ENCODE measurements at places on chromosomes 2 and 18.

- DNase-seq, result no peak
Observed at GRCh38 chr18:79792096-79792987, 5.4 kb upstream of the KCNG2 start.

DNA sequence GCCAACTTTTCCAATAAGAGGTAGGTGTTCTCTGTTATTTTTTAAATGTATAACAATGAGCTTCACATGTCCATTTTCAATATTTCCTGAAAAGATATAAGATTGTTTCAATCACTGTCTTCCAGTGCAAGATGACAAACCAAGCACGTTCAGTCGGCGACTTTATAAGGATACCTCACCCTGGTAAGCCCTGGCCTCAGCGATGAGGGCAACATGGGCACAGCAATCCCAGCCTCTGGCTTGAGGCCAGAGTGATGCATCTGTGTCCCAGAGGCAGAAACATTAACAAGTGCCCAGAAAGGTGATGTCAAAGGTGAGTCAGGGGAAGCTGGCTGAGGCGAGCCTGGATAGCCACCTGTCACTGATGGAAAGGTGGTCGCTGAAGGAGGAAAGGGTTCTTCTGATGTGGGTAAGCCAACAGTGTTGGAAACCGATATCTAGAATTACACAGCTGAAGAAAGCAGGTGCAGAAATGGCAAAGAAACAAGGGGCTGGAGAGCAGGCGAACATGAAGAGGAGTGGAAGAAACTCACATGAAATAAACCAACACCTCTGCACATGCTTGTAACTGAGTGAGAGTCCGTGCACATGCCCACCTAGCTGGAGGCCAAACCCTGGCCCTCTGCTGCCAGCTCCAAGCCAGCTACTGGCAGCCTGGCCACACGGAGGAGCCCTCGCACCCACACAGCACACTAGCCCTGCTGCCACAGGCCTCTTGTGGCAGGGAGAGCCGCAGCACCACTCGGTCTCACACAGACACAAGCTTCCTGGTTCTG, 65.5 kb downstream of the FBXO15 start:
- no peak for DNase-seq

GRCh38 chr2:83817511-83817910, 641.6 kb downstream of the SUCLG1 start:
- no peak for DNase-seq

DNA sequence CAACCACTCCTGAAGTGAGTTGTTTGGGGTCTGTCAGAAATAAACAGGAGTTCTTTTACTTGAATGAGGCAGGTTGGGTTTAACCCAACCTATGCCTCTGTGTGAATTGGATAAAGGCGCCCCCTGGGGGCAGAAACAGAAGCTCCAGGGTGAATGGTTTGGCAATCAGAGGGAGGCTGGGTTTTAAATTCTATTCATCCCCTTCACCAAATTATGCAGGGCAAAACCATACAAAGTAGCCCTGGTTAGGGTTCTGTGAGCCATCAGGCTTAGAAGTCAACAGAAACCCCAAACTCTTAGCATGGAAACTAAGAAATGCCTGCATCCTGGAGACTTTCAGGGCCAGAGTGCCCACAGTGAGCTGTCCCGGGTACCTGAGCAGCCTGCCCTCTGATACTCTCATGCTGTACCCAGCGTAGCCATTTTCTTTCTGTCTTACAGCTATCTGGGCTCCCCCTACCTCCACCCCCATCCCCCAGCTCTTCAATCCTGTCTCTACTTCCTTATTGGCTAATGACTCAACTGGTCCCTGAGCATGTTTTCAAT, 241.5 kb downstream of the ICOS start:
- no peak for DNase-seq

DNA sequence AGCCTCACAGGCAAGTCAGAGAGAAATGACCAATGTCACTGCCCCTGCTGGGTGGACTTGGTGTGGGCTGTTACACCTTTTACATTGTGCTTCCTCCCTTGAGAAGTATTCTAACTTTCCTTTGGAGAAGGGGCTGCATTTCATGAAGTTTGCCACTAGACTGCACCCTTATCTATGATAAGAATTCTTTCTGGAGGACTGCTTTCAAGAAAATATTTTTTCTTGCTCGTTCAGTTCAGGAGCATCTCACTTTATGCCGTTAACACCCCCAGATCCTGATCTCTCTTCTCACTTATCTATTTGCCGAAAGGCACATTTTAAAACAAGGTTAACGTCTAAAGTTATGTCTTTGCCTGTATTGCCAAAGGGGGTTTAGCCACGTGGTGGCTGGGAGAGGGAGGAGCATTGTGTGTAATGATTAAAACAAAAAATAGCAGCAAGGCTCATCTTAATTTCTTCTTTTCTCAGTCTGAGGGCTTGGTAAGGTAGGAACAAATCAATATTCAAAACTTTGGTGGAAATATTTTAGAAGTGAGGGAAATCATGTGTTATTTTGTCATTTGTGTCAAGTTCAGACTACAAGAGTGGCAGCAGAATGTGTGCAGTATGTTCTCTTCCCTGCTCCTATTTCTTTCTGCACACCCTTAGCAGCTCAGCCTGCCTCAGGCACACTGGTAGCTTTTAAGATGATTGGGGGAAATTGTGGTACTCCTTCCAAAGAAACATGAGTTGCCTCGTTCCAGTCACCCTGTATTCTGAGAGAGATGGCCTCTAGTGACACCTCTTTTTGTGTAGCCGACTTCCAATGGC, 1.6 kb upstream of the IGFBP5 start:
- no peak for DNase-seq

DNA sequence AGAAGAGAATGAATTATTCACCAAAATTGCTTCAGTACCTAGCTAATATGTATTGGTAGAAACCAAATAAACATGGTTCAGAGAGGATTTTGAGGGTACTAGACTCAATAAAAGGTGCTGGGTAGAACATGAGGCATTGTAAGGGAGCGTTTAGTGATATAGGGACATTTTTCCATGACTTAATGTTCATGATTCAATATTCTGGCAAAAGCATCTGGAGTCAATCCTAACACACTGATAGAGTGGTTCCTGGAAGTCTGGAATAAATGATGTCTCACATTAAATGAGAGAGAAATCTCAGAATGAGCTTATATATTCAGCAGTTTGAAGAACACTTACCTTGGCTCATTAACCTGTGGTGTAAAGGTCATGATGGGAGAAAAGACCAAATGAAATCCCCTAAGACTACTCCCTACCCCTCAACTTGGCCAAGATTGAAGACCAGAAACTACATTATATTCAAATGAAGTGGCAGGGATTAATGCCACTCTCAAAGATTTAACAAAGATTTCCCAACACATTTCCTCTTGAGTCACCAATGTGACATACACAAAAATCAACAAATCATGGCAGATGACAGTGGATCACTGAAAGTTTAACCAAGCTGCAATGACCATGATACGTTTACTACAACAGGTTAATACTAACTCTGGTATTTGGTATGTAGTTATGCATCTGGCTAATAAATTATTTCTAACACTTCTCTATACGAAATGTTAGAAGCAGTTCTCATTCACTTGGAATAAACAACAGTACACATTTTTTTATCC, 309.5 kb downstream of the SATB2 start:
- DNase-seq, result no peak

DNA sequence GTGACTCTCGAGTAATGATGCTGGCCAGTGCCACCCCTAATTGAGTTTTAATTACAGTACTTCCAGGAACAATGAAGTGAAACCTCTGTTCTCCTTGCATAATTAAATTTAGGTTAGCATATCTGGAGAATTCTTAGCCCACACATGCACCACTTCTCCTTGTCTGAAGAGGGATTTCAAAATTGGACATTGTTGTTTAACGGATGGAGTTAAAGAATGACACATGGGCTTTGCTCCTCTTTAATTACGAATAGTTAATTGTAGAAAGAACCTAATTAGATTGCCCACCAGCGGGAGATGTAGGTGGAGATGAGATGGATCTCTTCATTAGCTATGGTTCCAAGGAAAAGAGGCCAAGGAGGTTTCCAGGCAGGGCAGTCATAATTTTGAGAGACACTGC, 33.1 kb upstream of the EN1 start:
- no peak for DNase-seq

- no peak for DNase-seq
Observed at GRCh38 chr2:3198119-3198518, 179.5 kb downstream of the EIPR1 start.

DNA sequence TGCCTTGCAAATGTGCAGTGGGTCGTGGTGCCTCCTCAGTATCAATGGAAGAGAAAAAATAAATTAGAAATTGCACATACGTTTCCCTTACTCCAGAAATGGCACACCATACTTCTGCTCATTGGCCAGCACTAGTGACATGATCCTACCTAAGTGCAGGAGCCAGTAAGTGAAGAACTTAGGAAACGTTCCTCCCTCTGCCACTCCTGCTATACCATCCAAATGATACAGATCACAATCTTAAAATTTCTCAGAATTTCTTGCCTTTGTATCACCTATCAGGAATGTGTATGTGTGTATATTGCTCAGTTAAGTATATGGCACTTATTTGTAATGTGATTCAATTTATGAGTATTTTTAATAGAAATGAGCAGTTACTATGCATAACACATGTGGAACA, 237.0 kb upstream of the UBE2E3 start:
- DNase-seq, result no peak

- DNase-seq, result no peak
Observed at GRCh38 chr2:38091760-38092159, 15.8 kb upstream of the CYP1B1 start.

GRCh38 chr2:6081955-6082624, 389.9 kb downstream of the SOX11 start:
- no peak for DNase-seq

GRCh38 chr2:26298638-26299393, 47.1 kb upstream of the SELENOI start:
- no peak for DNase-seq

DNA sequence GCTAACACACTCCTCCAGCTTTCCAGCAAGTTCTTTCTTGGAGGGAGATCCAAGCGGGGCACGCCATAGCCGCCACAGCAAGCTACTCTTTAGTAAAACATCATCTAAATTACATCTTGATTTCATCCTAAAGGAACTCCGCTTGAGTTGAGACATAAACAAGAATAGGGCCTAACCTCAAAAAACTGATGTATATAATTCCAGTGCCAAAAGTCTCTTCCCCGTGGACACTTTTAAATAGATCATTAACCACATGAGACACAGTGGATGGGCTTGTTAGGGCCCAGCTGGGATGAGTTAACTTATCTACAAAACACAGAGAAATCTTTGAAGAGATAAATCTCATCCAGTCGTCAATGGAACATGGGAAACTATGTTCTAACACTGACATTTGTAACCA, 20.8 kb upstream of the MLPH start:
- no peak for DNase-seq

DNA sequence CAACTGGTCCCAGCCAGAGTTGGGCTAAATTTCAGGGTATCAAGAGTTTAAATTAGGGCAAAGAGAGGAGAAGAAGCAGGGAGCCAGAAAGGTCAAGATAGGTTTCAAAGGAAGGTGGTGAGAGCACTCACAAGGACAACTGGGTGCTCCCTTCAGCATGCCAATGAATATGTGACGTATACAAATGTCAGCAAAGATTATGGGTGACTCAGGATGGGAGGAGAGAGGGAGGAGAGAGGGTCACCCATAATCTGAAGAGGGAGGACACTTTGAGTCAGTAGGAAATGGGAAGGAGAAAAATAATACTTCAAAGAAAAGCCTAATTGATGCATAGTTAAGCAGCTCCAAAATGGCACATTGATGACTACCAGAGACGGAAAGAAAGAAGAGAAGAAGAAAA, 53.1 kb upstream of the ABCA12 start:
- DNase-seq, result no peak

- no peak for DNase-seq
Observed at GRCh38 chr2:111161971-111162370, 41.3 kb downstream of the BCL2L11 start.

DNA sequence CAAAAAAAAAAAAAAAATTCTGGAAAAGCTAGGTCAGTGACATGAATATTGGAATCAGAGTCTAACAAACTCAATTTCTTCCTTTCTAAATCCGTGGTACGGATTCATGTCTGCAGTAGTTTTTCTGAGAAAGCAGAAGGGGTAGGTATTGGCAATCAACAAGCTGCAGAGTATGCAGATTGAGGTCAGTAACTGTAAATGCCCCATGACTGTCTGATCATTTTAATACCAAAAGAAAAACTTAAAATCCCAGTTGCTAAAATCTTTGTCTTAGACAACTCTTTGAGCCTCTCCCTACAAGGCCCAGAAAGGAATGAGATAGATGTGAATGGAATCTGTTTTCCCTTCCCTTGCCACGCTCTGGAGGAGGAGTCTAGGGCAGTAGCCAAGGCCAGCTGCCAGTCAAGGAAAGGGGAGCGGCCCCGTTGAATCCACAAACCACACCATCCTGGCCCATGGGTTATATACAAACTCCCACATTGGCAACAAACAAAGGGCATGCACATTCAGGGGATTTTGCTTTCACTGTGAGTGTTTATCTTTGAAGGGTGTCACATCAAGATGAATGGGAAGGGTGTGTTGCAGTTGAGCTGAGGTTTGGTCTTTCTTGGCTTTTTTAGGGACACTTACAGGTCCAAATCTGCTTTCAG, 6.1 kb upstream of the CASP8 start:
- DNase-seq, result no peak

- no peak for DNase-seq
Observed at GRCh38 chr2:11379558-11379957, 35.1 kb upstream of the ROCK2 start.

- DNase-seq, result no peak
Observed at GRCh38 chr18:45838302-45839070, 13.0 kb downstream of the SIGLEC15 start.

- no peak for DNase-seq
Observed at GRCh38 chr2:218046238-218046637, 22.8 kb upstream of the RUFY4 start.

DNA sequence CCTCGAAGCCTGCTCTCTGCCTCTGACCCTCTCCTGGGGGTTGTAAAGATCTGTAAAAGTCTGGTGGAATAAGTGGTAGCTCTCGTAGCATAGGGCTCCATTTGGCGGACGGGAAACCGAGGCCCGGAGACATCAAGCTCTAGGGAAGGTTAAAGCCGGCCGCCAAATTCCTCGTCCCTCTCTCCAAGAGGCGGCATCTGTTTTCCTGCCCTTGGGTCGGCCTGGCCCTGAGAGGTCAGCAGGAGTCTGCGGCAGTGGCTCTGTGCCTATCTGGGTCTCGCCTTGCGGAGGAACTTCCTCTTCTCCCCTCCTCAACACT, 72.4 kb downstream of the TEX51 start:
- DNase-seq, result no peak

GRCh38 chr18:27838225-27838624, 338.7 kb downstream of the CDH2 start:
- no peak for DNase-seq

GRCh38 chr2:179435566-179435965, 170.9 kb upstream of the SESTD1 start:
- no peak for DNase-seq

DNA sequence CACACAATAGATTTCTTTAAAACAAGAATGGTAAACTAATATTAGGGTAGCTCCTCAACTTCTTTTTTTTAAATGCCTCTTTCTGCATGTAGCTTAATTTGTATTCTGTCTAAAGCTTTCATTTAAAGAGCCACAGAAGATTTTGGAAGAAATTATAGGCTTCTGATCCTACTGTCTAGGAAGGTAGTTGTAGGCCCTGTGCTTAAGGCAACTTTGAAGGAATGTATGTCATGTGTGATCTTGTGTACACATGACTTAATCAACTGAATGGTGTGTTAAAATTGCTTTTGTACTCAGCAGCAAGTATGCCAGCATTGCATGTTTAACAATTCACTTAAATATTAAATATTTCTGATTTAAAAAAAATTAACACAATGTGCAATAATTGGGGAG, 51.5 kb upstream of the LYPD6 start:
- no peak for DNase-seq

- DNase-seq, result no peak
Observed at GRCh38 chr2:71784734-71785511, 331.6 kb downstream of the DYSF start.

- DNase-seq, result no peak
Observed at GRCh38 chr2:237282568-237283128, 131.3 kb downstream of the COL6A3 start.
